Cardiac septum (tissue), 1 donor: ENCODE measurements at places on chromosomes 2 and 18. TPM values are rescaled to one million over a fixed set of nuclear protein-coding genes. Genes with fewer than 3 reads are reported as not detected.
A peak's percentile ranks its signal among the peaks of the same experiment; 100 is the strongest.

DNA sequence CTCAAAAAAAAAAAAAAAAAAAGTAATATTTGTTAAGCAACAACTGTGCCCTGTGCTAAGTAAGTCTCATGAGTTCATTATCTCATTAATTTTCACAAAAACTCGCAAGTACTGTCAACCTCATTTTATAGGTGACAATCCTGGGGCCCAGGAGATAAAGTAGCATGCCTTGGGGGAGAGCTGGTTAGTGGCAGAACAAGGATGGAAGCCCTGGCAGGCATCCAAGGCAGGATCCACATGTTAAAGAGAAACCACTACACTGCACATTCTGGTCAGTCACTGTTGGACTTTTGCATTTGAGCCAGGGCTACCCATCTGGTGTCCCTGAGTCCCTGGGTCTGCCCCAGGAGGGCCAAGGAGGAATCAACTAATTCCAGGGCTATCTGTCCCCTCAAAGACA lies 54.6 kb downstream of the ZFP36L2 start:
- no peak for DNase-seq

DNA sequence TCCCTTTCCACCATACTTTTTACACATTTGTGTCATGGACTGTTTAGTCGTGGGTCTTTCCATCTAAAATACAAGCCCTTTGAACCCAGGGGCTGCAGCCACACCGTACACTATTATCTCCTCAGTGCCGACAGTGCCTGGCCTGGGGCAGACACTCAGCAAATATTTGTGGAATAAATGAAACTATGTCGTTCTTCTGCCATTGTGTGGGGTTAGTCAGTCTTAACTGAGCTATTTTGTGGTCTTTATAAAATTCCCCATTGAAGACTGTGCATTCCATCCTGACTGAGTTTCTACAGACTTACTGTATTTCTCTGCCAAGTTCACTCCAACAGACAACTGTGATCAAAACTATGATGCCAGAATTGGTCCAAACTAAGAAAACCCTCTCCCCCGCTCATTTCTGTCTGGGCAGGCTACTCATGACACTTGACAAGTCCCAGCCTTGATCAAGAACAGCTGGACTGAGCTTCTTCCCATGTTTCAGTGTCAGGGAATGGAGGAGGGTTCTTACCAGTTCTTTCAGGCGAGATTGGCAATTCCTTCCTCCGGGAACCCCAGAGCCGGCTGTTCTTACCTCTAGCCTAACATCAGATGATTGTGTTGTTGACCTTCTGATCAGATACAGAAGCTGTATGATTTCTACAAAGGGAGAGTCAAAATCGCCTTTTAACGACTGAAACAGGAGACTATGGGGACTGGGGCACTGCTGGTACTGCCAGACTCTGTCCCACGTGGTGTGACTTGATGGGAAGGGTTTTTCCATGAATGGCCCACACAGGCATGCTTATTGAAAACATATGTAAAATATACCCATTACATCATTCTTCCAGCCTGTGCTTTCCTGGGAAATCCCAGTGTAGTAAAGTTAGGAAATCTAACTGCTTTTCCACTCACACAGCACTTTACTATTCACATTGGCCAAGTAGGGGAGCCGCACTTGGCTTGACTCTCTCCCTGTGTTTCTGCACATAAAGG lies 77.4 kb upstream of the NPAS2 start:
- no peak for DNase-seq

GRCh38 chr2:19670303-19670702 lies 231.5 kb downstream of the TTC32 start:
- DNase-seq: no peak

- peak; percentile 85 for DNase-seq
Measured at GRCh38 chr2:102187496-102188150, 800 bp downstream of the IL1RL2 start.

GRCh38 chr18:9642799-9643462 lies 28.6 kb upstream of the PPP4R1 start:
- no peak for DNase-seq

- no peak for DNase-seq
Measured at GRCh38 chr2:83536556-83536955, 922.5 kb downstream of the SUCLG1 start.

DNA sequence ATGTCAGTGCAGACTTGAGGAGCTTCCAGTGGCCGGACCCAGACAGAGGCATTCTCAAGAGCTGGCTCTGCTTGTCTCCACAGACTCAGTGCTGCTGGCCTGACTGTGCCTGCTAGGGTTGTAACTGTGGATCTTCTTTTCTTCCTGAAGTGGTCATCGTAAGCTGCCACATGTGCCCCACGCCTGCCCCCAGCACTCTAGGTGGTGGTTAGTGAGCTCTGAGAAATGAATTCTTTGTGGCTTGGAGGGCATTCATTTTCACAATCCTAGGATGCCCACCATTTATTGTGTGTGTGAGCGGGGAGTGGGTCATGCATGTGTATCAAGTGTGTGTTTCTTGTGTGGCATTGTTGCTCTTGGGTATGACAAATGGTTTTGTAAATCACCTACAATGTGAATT lies 23.1 kb downstream of the RAB12 start:
- no peak for DNase-seq

- DNase-seq: no peak
Measured at GRCh38 chr2:40531359-40531758, 79.5 kb upstream of the SLC8A1 start.

- DNase-seq: no peak
Measured at GRCh38 chr2:38598200-38598990, 4.3 kb downstream of the HNRNPLL start.

DNA sequence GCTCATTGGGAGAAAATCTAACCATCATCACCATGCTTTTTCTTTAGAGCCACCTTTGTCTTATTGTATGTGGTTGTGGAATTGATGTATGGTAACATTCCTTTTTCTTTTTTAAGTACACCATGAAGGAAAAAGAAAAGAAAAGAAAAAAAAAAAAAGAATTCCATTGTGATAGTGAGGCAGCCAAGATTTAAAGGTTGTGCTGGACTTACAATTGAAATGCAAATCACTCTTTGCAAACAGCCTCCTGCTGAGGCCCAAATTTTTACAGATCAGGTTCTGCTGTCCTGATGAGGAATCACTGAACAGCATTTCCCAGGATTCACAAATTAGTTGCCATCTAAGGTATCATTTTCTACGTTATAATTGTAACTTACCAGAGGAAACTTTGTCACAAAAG lies 1101.0 kb upstream of the FANCL start:
- no peak for DNase-seq

- no peak for DNase-seq
Measured at GRCh38 chr2:44389895-44390294, 28.1 kb downstream of the CAMKMT start.

DNA sequence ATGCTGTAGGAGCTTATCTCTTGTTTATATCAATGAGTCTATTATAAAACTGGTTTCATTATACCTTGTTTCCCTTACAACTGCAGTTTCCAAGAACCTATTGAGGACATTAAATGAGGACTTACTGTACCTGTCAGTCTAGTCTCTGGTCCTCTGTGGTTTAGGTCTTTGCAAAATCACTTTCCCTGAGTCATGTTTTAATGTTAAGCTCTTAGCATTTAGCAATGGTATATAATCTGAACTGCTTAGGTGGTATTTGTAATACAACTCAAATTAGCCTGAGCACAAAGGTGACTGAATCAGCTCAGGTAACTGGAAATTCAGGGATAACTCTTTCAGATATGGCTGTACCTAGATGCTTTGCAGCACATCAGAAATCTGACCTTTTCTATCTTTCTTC lies 418.3 kb upstream of the SPRED2 start:
- DNase-seq: no peak

GRCh38 chr18:60209042-60209441 lies 163.5 kb downstream of the MC4R start:
- DNase-seq: no peak

DNA sequence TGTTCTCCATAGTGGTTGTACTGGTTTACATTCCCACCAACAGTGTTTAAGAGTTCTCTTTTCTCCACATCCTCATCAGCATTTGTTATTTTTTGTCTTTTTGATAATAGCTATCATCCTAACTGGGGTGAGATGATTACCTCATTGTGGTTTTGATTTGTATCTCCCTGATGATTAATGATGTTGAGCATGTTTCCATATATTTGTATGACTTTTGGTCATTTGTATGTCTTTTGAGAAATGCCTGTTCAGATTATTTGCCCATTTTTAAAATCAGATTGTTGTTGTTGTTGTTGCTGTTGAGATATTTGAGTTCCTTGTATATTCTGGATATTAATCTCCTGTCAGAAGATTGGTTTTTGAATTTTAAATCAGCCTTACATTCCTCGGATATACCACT lies 147.5 kb downstream of the NCOA1 start:
- DNase-seq: no peak

- DNase-seq: no peak
Measured at GRCh38 chr2:172361360-172361759, 66.0 kb upstream of the ITGA6 start.

DNA sequence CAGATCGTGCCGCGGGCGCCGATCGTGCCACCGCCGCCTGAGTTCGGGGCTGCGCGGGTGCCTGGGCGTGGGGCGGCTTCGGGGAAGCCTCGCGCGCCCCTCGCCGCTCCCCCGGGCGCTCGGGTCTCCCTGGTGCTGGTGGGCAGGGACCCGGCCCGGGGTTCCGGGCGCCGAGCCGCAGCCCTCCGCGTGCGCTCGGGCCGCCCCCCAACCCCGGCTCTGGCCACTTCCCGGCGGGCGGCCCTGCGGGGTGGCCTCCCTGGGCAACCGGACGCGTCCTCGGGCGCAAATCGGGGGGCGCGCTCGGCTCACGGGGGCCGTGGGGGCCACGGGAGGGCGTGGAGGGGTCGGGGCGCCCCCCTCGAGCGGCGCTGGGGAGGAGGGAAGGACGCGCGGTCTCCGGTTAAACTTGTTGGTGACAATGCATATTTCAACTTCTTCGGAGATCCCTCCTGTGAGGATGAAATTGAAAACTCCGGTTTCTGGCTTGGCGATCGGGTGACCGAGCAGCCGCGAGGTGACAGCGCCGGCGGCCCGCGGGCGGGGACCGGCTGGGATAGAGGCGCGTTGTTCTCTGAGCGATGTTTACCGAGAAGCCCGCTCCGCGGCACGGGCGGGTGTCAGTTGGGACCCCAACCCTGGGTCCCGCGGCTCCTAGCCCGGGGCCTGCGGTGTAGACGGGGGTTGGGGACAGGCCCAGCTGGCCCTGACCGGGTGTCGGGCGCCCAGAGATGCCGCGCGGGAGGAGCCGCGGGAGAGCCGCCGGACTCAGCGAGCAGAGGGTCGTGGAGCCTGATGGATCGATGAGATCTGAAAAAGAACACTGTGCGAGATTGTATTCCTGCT lies 676 bp downstream of the SH3BP4 start:
- DNase-seq: peak; percentile 74

DNA sequence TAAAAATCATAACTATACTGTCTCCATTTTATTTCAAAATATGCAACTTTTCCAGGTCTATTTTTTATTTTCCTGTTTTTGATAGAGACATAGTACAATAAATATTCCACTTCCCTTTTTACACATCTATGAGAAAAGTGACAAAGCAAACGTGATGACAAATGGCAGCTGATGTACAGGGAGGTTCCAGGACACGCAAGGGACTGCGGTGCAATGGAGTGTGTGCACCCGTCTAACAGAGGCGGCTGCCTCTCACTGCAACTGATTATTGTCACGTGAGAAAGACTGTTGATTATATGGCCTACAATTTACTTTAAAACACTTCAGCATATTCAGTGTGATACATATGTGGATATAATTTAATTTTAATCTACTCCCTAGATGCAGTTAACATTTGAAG lies 142.6 kb downstream of the LRRC30 start:
- DNase-seq: no peak

- no peak for DNase-seq
Measured at GRCh38 chr2:113209011-113209645, 35.4 kb downstream of the PSD4 start.

GRCh38 chr2:191572319-191572718 lies 105.6 kb upstream of the NABP1 start:
- no peak for DNase-seq

DNA sequence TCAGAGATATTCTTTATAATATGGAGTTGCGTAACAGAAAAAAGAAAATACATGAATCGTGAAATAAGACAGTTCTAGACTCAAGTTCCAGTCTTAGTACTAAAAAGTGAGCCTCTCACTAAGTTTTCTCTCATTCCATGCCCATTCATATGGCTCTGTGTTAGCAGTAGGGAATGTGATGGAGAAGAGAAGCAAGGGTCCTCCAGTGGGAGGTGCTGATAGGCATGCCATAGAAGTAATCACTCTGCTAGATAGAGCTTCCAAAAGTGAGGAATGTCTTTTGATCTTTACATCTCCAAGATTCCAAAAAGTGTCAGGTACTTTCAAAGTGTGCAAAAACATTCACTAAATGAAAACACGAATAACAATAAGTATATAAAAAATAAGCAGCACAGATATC lies 678.4 kb downstream of the DCDC2C start:
- no peak for DNase-seq

GRCh38 chr2:182447863-182448262 lies 21.0 kb upstream of the PDE1A start:
- DNase-seq: no peak

DNA sequence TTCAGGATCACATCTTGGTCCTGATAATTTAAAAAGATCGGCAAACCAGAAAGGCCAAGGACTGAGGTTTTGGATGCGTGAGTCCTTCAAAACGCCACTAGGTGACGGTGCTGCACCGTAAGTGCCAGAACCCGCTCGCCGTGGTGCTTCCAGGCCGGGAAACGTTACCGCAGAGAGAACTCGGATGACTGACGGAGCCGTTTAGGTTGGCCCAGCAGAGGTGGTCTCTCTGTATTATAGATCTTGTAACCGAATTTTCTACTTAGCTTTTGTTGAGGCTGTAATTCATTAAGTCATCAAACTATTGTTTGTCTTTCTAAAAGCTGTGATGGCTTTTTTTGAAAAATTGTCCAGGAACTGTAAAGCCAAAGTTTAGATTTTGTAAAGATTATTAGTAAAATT lies 39.8 kb upstream of the ADCYAP1 start:
- no peak for DNase-seq

- DNase-seq: no peak
Measured at GRCh38 chr2:84458551-84459017, 496 bp downstream of the SUCLG1 start.

The SKOR2 gene
- not detected for total RNA-seq

The ARHGAP28 gene
- 2.1 TPM for total RNA-seq

The NR4A2 gene
- total RNA-seq: 1.1 TPM

The APCDD1 gene
- total RNA-seq: 9.9 TPM

The GTF2A1L gene
- 0.75 TPM for total RNA-seq

The ATP9B gene
- total RNA-seq: 18.5 TPM

The AQP4 gene
- total RNA-seq: 0.75 TPM

The LONRF2 gene
- total RNA-seq: 24.5 TPM
